ENCODE measurements at places on chromosomes 2 and 18. TPM values are rescaled to one million over a fixed set of nuclear protein-coding genes. Genes with fewer than 3 reads are reported as not detected.

Gene LIPG
- not detected for total RNA-seq

Gene CNDP1
- total RNA-seq: 0.51 TPM

Gene SLC8A1
- total RNA-seq: 36.4 TPM

Gene CYTIP
- not detected for total RNA-seq

Gene CCDC150
- 0.69 TPM for total RNA-seq

Gene RTP5
- total RNA-seq: not detected

Gene CTLA4
- total RNA-seq: 1.8 TPM

Gene GKN2
- total RNA-seq: not detected

Gene SKOR2
- not detected for total RNA-seq

DNA sequence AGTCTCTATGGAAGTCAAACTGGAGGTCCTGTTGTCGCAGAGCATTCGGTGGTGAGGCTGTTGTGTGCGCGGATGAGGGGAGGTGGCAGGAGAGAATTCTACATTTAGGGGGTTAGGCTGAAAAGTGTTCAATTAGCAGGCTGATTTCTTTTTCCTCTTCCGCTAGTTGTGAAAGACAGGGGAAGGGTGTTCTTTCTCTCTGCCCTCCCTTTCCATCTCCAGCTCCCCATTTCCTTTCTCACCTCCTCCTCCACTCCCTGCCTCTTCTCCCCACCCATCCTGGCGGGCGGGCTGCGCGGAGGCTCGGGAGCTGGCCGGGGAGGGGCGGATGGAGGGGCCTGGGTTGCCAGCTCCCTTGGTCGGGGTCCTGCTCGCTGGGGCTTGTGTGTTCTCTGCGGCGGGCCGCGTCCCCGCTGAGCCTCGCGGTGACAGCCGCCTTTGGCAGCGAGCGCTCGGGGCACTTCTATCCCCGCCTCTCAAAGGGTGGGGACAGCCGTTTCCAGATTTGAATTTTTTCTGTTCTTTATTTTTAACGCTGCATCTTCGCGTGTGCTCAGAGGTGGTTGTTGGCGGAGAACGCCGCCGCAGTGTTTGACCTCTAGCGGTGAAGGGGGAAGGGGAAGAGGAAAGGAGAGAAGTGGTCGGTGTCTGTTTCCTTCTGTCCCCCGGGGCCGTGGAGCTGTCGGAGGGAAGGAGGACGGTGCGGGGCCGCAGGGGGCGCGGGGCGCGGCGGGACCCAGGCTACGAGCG lies 3.6 kb downstream of the SOX11 start:
- no peak for DNase-seq

DNA sequence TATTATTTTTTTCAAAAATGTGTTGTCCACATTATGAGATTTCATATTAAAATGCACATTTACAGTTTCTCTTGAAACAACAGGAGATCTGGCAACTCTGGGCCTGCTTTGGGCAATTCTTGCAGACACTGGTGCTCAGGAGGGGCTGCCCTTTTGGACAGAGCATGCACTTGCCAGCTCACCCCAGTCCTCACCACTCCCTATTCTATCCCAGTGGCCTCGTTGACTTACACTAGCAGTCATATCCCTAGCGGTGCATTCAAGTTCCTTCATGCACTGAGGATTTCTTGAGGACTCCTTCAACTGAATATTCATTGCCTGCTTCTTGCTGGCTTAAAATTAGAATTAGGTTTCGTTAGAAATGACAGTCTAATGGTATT lies 87.9 kb upstream of the FHL2 start:
- no peak for DNase-seq

DNA sequence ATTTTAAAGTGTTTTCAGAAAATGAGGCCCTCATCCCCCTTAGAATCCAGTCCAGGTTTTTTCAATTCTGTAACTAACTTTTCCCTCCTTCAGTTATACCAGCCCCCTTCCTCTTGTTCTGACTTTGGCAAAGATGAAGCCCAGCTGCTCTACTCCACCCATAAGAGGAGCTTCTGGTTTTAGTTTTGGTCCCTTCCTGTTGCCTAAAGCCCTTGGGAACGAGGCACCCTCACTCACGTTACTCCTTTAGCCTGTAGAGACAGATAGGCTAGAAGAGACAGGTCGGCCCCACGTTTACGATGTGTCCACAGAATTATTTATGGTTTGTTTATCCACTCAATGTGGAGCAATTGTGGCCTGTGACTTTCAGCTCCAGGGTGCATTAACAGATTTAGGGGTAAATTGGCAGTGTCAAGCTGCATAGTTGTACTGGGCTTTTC lies 454.2 kb upstream of the TNP1 start:
- no peak for DNase-seq

DNA sequence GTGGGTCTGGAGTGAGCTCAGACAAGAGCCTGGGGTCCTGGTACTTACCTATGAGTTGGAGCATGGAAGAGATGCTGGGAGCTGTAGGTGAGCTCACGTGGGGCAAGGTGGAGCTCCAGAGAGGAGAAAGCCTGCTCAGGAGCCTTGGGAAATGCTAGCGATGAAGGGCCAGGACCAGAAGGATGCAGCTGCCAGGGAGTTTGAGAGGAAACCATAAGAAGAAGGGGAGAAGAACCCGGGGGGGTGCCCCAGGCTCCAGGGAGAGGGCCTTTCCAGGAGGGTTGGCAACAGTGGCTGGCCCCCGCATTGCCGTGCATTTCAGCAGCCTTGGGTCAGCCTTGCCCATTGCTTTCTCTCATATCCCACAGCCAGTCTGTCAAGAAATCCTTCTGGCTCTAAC lies 268.7 kb downstream of the GLI2 start:
- DNase-seq: no peak

GRCh38 chr2:219643788-219644398 lies 16.5 kb downstream of the SLC4A3 start:
- no peak for DNase-seq

DNA sequence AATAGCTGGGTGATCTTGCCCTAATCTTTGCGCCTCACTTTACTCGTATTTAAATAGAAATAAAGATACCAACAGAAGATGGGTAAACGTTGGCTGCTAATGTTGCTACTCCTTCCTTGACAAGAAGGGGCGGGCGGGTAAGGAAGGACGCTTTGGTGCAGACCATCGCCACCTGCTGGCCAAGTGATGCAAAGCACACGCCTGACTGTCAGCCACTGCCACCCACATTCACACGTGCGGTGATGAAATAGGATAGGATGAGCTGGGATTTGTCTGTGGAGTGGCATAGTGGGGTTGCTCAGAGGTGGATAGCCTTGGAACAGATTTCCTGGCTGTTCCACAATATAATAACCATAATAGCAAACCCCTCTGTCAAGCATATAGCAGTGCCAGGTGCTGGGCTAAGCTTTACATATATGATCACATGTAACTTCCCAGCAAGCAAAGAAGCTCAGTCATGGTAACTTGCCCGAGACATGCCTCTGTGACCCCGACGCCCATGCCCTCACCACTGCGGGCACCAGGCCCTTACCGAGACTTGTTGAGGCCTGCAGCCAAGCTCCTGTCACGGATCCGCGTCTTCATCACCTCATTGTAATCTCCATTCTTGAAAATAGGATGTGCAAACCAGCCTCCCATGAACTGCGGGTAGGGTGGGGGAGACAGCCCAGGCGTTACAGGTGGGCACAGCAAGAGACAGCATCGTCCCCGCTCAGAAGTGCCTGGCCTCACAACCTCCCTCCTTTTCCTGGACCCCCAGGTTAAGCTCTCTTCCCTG lies 39.3 kb downstream of the LCT start:
- peak; percentile 80 for DNase-seq

DNA sequence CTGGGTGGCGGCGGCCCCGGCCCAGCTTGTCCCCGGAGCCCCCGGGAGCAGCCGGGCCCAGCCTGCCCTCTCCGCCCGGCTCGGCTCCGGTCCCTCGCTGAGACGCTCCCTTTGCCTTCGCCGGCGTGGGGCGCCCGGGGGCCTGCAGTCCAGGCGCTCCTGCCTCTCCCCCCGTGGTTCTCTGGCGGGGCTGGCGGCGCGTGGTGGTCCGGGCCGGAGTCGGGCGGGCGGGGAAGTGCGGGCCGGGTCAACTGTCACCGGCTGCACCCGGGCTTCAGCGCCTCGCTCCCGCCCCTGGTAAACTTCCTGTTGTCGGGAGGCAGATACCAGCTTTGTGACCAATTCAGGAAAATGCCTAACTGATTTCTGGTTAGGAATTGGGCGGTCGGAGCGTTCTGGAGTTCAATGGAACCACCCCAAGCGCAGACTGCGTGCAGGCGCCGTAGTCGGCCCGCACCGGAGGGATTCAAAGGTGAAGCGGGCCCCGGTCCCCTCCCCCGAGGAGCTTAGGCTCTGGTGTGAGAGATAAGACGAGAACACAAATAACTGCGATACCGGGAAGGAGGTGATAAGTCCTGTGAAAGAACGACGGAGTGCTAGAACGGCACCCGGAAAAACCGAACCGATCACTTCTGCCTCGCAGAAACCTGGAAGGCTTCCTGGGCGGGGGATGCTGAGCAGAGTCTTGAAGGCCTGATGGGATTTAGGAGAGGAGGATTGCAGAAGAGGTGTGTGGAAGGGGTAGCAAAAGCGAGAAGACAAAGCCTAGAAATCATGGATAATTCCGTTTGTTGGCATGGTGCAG lies 891 bp downstream of the CAB39 start:
- no peak for DNase-seq

GRCh38 chr2:210198326-210198725 lies 26.9 kb downstream of the ACADL start:
- DNase-seq: no peak

Measured in SK-MEL-5 (cell line).